ENCODE measurements at places on chromosomes 13 and 19.

DNA sequence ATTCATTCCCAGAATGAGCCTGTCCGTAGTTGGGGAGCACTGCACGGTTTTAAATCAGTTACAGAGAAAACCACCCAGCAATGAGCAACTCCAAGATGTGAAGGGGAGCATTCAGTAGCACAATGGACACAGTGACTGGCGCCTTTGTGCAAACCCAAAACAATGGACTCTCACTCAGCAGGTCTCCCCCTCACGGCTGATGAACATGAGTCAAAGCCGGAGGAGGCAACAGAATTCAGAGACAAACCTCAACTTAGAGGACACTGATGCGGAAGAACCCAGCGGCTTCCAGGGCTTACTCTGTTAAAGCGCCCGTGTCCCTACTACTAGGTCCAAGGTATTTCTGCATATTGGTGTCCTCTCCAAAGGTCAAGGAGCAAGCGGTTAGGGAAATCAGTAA lies 17.7 kb downstream of the PLEKHF1 start:
- DNase-seq: no peak

GRCh38 chr19:30340771-30341561 lies 31.2 kb upstream of the ZNF536 start:
- DNase-seq: no peak

DNA sequence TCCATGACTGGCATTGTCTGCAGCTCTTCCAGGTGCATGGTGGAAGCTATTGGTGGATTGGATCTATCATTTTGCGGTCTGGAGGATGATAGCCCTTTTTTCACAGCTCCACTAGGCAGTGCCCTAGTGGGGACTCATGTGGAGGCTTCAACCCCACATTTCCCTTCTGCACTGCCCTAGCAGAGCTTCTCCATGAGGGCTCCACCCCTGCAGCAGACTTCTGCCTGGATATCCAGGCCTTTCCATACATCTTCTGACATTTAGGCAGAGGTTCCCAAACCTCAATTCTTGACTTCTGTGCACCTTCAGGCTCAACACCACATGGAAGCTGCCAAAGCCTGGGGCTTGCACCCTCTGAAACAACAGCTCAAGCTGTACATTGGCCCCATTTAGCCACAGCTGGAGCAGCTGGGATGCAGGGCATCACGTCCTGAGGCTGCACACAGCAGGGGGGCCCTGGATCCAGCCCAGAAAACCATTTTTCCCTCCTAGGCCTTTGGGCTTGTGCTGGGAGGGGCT lies 800.2 kb upstream of the MIR17HG start:
- DNase-seq: no peak

DNA sequence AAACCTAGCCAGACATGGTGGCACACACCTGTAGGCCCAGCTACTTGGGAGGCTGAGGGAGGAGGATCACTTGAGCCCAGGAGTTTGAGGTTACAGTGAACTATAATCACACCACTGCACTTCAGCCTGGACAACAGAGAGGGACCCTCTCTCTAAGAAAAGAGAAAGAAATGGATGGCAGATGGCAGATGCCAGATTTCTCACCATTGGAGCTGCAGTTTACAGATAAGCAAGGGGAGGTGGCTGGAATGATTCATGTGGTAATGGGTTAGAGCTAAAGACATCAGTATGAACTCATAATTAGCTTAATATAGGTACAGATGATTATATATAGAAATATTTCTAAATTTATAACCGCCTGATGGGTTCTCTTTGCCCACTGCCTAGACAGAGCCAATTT lies 80.1 kb upstream of the IPO5 start:
- no peak for DNase-seq

DNA sequence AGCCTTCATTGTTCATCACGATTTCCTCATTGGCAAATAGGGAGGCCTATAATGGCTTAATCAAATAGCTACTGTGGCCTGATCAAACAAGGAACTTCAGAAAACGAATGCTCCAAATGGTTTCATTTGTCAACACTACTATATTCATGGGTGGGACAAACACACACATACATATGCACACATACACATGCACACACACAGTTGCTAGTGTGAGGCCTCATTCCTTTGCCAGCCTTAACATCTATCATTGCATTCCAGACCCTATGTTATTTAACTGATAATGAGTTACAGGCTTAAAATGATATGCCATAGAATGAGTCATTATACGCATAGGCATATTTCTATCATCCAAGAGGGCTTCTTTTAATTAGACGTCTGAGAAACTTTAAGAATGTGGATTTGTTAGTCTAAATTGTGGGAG lies 140.2 kb downstream of the KLF5 start:
- DNase-seq: no peak

DNA sequence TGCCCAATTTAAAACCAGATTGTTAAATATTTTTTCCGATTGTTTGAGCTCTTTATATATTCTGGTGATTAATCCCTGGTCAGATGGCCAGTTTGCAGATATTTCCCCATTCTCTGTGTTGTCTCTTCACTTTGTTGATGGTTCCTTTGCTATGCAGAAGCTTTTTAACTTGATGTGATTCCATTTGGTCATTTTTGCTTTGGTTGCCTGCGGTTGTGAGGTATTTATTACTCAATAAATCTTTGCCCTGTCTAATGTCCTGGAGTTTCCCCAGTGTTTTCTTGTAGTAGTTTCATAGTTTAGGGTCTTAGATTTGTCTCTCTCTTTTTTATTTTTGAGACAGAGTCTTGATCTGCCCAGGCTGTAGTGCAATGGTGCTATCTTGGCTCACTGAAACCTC lies 23.8 kb upstream of the LMO7 start:
- DNase-seq: no peak

GRCh38 chr19:36121486-36122124 lies 6.3 kb downstream of the TBCB start:
- DNase-seq: peak; percentile 24

GRCh38 chr13:111911754-111912452 lies 155.0 kb upstream of the SOX1 start:
- no peak for DNase-seq

DNA sequence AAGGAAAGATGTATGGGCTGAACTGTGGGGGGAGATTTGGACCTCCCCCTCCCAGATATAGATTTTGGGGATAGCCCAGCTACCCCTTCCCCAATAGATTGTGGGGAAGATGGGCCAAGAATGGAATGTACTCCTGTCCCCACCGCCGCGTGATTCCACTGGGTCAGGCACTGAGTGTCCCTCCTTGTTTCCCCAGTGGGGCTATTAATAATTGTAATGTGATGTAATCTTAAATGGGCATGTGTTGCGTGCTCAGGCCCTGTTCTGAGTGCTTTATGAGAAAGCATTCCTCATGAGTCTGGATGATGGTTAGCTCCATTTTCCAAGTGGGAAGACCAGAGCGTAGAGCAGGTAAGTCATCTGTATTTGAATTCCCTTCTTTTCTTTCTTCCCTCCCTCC lies 1.4 kb downstream of the PSMD8 start:
- DNase-seq: no peak

Data from KBM-7 (cell line).